ENCODE measurements at places on chromosomes 1 and 21.

- no peak for DNase-seq
These were observed 41.5 kb upstream of the DIPK1A start for GRCh38 chr1:93002781-93003180.

DNA sequence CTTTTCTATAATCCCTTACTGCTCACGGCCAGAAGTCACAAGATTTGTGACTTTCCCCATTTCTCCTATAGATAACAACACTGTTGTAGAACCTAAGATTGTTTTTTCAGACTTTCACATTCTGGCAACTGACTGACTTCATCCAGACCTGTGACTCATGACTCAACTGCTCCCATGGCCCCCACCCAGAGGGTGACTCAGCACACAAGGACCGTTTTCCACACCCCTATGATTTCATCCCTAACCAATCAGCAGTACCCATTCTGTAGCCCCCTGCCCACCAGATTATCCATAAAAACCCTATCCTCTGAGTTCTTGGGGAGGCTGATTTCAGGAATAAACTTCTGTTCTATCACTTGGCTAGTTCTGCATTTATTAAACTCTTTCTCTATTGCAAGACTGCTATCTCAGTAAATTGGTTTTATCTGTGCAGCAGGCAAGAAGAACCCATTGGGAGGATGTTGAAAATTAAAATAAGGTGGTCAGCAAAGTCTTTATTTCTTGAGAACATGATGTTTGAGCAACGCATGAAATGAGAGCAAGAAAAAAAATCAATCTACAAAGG, 79.7 kb downstream of the NGF start:
- DNase-seq = no peak

- DNase-seq = no peak
These were observed 129.8 kb upstream of the SAMSN1 start for GRCh38 chr21:14675774-14676530.

- DNase-seq = no peak
These were observed 7.4 kb upstream of the ERICH3 start for GRCh38 chr1:74681001-74681400.

- DNase-seq = no peak
These were observed 7.4 kb downstream of the WDR77 start for GRCh38 chr1:111441573-111442192.

GRCh38 chr1:201676641-201677040, 137.7 kb downstream of the NAV1 start:
- DNase-seq = no peak

GRCh38 chr1:185646202-185646683, 87.9 kb upstream of the HMCN1 start:
- DNase-seq = no peak

DNA sequence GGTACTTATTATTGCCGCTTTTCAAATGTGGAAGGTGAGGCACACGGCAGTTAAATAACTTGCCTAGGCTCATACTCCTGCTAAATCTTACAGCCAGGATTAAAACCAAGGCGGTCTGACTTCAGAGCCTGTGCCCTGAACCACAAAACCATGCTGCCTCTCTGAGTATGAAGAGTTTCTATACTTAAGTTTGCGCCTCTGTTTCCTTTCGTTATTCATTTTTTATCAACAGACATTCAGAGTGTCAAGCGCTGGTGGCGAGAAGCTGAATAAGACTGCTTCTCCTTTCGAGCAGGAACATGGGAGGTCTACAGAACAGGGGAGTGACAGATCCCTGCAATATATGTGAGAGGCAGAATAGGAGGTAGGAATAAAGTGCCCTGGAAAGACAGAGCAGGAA, 96.0 kb upstream of the DUSP10 start:
- DNase-seq = no peak

DNA sequence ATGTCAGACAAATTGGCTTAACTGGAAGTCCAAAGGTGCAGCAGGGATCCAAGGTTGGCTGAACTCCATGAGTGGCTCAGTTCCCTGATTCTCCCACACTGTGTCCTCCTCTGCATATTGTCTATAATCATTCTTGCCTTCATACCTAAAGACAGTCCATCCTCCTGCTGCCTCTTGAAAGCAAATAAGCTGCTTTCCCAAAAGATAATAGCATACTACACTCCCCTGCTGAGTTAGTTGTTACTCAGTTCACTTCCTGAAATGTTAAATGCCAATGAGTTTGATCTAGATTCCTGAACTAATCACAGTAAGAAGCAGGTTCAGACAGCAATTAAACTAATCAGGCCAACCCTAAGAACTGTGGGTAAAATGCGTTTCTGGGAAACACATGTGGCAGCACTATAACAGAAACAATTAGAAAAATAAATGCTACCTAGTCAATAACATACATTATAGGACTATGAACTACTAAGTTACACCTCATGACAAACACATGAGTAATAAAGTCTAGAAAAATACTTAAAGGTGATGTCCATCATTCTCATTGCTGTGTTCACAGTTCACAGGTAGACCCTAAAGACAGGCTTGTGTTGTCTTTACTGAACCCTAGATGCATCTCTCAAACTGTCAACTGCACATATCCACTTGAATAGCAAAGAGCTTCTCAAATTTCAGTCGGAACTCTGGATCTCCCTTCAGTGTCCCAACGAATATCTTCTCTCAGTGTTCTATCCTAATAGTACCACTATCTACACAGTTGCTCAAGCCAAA, 50.8 kb upstream of the BOLA1 start:
- DNase-seq = no peak
